ENCODE measurements at places on chromosomes 7 and 10.

DNA sequence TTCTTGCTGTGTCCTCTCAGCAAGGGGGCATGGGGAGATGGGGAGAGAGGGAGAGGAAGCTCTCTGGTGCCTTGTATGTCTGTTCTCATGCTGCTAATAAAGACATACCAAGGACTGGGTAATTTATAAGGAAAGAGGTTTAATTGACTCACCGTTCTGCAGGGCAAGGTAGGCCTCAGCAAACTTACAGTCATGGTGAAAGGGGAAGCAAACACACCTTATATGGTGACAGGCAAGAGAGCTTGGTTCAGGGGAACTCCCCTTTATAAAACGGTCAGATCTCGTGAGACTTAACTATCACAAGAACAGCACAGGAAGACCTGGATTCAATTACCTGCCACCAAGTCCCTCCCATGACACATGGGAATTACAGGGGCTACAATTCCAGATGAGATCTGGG lies 464.7 kb upstream of the CELF2 start:
- no peaks in the 10 kb centered on the region for H3K4me1 ChIP-seq
- no peak overlapping the region for H3K27ac ChIP-seq
- no peaks in the 10 kb centered on the region for H3K36me3 ChIP-seq
- DNase-seq, result no peak
- no peaks in the 10 kb centered on the region for H3K27me3 ChIP-seq

DNA sequence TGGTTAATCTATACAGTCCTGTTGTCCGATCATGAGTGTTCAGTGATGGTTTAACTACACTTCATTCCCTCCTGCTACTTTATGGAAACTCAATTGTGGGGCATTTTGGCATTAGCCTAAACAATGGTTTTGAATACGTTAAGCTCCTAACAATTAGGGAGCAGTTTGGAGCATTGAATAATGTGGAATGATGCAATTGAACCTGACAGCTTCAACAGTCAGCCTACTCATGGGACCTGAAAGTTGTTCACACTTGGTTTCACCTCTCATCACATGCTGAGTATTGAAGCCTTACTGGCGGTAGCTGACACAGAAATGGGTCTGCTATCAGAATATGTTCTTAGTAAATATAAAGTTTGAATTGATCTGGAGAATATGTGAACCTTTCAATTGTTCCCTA lies 186.1 kb downstream of the MLLT10 start:
- no peaks in the 10 kb centered on the region for H3K27me3 ChIP-seq
- no peak overlapping the region for H3K4me3 ChIP-seq
- H3K4me1 ChIP-seq, result peaks cover 15% of the 10 kb centered on the region
- DNase-seq, result no peak
- H3K36me3 ChIP-seq, result peaks cover 16% of the 10 kb centered on the region
- no peak overlapping the region for H3K27ac ChIP-seq

- no peaks in the 10 kb centered on the region for H3K36me3 ChIP-seq
- no peak overlapping the region for H3K27ac ChIP-seq
- H3K4me3 ChIP-seq, result no peak overlapping the region
- peaks cover 6% of the 10 kb centered on the region for H3K27me3 ChIP-seq
- DNase-seq, result no peak
- peaks cover 2% of the 10 kb centered on the region for H3K4me1 ChIP-seq
Measured at GRCh38 chr10:3357737-3358136, 185.2 kb upstream of the PITRM1 start.

GRCh38 chr10:75512203-75512933 lies 80.9 kb downstream of the LRMDA start:
- no peaks in the 10 kb centered on the region for H3K36me3 ChIP-seq
- peaks cover 6% of the 10 kb centered on the region for H3K4me1 ChIP-seq
- peaks cover 2% of the 10 kb centered on the region for H3K27me3 ChIP-seq
- DNase-seq, result no peak
- no peak overlapping the region for H3K27ac ChIP-seq
- H3K4me3 ChIP-seq, result no peak overlapping the region

DNA sequence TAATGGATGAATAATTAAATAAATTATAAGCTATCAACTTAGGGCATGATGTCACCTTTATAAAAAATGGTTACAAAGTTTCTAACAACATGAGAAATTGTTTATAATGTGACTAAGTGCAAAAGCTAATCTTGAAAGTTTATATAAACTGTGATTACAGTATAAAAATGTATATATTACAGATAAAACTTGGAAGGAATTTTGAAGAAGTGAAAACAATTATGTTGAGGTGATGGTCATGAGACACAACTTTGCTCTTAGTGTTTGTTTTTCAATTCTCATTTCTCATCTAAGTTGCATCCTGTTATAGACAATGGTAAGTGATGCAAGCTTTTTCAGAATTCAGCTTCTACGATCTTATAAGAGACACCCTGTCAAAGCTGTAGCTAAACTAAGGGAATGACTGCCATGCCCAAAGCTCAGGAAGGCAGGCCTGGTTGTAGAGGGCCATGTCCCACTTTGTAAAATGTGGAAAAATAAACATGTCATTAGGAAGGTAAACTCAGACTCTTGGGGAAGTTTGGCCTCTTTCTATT lies 23.9 kb downstream of the MACC1 start:
- no peak for DNase-seq
- H3K4me3 ChIP-seq, result no peak overlapping the region
- no peaks in the 10 kb centered on the region for H3K27me3 ChIP-seq
- H3K27ac ChIP-seq, result no peak overlapping the region
- peaks cover 1% of the 10 kb centered on the region for H3K36me3 ChIP-seq

- H3K4me1 ChIP-seq, result no peaks in the 10 kb centered on the region
- no peak for DNase-seq
- no peaks in the 10 kb centered on the region for H3K27me3 ChIP-seq
- no peaks in the 10 kb centered on the region for H3K36me3 ChIP-seq
- H3K27ac ChIP-seq, result no peak overlapping the region
- H3K4me3 ChIP-seq, result no peak overlapping the region
Measured at GRCh38 chr10:20624642-20625041, 272.5 kb downstream of the NEBL start.

DNA sequence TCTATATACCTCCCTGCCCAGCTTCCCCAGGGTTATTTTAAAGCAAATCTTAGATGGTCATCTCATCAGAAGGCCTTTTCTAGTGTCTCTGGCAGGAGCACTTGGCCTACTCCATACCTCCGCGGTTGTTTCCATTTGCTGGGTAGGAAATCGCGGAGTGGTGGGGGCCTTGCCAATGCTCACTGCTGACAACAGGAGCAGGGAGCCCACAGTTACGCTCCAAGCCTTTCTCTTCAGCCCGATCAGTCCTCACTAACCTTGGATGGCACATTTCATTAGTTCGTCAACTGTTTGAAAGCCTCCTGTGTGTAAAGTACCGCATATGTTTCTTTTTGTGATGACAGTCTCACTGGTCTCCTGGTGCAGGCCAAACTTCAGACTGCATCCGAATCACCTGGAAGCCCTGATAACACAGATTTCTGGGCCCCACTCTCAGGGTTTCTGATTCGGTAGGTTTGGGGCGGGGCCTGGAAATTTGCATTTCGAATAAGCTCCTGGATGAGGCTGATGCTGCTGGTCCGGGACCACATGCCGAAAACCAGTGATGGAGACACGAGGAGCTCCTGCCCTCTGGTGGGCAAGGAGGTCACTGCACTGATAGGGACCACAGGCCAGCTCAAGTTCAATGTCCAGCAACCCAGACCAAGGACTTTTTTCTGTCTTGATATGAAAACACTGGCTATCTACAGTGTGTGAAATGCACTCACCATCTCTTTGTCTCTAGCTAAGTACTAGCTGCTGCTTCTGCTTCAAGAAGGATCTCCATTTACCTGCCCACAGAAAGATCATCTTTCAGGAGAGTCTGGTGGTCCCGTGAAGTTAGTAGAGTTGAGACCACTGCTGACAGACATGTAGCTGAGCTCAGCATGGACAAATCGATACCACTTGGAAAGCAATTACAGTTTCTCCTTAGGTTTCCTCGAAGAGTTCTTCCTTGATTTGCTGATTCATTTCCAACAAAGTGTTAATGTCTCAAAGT lies 14.0 kb downstream of the LRGUK start:
- no peaks in the 10 kb centered on the region for H3K36me3 ChIP-seq
- peaks cover 3% of the 10 kb centered on the region for H3K4me1 ChIP-seq
- H3K27me3 ChIP-seq, result peaks cover 5% of the 10 kb centered on the region
- no peak overlapping the region for H3K4me3 ChIP-seq

Data from activated naive CD8-positive, alpha-beta T cell treated with anti-CD3 and anti-CD28 coated beads, Interleukin-2, amount 10 ng/mL, durations not matched to agents 7 days and 5 days (primary cell).